Urothelium cell line (cell line): ENCODE measurements at places on chromosomes 3 and 15.

DNA sequence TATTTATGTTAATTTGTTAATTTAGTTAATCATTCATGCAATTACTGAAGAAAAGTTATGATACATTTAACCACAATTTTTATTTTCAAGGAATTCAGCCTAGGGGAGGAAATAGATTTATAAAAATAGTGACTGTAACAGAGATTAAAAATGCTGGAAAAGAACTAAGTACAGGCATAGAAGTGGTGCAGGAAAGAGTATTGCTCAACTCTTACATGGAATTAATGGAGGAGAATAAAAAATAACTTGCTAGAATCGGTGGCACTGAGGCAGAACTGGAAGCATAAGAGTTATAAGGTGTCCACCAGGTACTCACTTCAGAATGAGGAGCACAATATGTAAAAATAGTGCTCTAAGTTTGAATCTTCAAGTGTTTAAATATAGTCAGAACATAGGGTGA lies 13.5 kb upstream of the OR5AC2 start:
- no peak for DNase-seq

GRCh38 chr3:184726497-184726896 lies 14.6 kb upstream of the MAGEF1 start:
- DNase-seq = no peak

GRCh38 chr3:73449774-73450173 lies 175.0 kb downstream of the PDZRN3 start:
- DNase-seq = no peak

- no peak for DNase-seq
These were observed 54.0 kb downstream of the SNTN start for GRCh38 chr3:63706321-63707085.

DNA sequence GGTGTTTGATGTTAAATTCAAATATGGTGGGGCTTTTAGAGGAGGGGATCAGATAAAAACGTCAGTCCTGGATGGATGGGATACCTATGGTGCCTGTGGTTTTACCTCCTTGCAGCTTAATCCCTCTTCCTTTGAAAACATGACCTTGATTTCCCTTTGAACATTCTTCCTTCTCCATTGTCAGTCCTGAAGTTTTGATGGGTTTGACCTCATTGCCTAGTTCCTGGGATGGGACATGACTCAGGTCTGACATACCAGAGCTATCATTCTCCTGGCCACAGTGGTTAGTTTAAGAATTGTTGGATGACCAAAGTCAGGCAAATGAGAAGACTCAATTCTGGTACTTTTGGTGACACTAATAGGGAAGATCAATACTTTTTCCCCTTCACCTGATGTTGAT lies 87.2 kb downstream of the PRICKLE2 start:
- DNase-seq = peak; percentile 38

DNA sequence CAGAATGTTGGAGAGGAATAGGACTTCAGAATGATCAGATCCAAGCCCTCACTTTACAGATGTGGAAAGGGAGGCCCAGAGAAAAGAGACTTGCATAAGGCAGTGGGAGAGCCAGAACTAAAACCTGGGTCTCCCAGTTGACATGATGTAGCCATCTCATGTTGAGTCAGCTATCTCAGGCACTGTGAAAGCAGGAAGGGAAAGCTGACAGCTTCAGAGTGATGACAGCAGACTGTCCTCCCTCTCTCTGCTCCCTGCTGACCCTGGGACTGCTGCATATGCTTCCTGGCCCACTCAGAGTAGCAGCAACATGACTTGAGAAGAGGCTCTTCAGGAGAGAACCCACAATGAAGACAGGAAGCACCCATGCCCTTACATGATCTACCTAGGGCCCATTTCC lies 14.7 kb downstream of the FHIT start:
- no peak for DNase-seq

DNA sequence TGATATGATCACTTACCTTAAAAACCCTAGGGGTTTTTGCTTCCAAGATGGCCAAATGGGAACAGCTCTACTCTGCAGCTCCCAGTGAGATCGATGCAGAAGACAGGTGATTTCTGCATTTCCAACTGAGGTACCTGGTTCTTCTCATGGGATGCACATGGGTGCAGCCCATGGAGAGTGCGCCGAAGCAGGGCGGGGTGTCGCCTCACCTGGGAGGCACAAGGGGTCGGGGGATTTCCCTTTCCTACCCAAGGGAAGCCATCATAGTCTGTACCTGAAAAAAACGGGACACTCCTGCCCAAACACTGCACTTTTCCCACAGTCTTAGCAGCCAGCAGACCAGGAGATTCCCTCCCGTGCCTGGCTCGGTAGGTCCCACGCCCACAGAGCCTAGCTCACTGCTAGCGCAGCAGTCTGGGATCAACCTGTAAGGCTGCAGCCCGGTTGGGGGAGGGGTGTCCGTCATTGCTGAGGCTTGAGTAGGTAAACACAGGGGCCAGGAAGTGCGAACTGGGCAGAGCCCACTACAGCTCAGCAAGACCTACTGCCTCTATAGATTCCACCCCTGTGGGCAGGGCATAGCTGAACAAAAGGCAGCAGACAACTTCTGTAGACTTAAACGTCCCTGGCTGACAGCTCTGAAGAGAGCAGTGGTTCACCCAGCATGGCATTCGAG lies 78.6 kb downstream of the CTNNB1 start:
- DNase-seq = no peak

- no peak for DNase-seq
These were observed 63.2 kb upstream of the IQSEC1 start for GRCh38 chr3:13136426-13136825.

- DNase-seq = no peak
These were observed 63.0 kb upstream of the CFAP161 start for GRCh38 chr15:81071120-81071519.

- DNase-seq = no peak
These were observed 99.8 kb downstream of the TMEM108 start for GRCh38 chr3:133138017-133138416.

- no peak for DNase-seq
These were observed 257.4 kb upstream of the ADAMTS9 start for GRCh38 chr3:64945171-64945729.
